ENCODE measurements at places on chromosomes 6 and 20. TPM values are rescaled to one million over a fixed set of nuclear protein-coding genes. Genes with fewer than 3 reads are reported as not detected.

HLA-DQA1 gene
- 6.3 TPM for total RNA-seq

GSTA3 gene
- total RNA-seq = not detected

ASIP gene
- not detected for total RNA-seq

SEL1L2 gene
- not detected for total RNA-seq

SLC35D3 gene
- total RNA-seq = not detected

IMPG1 gene
- total RNA-seq = not detected

EPPIN gene
- not detected for total RNA-seq

MCCD1 gene
- total RNA-seq = not detected

DNA sequence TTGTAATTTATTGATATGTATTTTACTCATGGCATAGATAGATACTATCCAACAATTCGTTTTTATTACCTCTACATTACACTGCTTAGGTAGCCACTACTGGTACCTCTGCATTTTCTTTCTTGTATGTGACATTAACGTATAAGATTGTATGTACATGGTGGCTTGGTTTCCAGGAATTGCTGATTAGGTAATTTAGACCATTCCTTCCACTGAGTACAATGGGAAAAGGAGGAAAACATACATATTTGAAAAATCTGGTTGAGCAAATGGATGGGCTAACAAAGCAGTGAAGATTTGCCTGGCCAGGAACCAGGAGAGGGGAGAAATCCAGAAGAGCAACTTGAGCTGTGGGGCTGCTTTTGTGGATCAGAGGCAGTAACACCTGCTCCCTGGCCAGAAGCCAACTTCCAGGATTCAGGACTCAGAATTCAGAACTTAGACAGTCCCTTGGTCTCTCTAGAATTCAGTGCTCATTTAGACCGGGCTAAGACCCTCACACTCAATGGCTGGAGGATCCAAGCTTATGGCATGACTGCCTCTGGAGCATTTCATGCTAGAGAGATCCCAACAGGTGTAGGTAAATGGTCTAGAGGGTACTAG, 17.9 kb upstream of the MICB start:
- H3K27ac ChIP-seq = no peak overlapping the region
- H3K36me3 ChIP-seq = peaks cover 3% of the 10 kb centered on the region
- DNase-seq = no peak
- H3K4me3 ChIP-seq = no peak overlapping the region
- H3K4me1 ChIP-seq = no peaks in the 10 kb centered on the region

DNA sequence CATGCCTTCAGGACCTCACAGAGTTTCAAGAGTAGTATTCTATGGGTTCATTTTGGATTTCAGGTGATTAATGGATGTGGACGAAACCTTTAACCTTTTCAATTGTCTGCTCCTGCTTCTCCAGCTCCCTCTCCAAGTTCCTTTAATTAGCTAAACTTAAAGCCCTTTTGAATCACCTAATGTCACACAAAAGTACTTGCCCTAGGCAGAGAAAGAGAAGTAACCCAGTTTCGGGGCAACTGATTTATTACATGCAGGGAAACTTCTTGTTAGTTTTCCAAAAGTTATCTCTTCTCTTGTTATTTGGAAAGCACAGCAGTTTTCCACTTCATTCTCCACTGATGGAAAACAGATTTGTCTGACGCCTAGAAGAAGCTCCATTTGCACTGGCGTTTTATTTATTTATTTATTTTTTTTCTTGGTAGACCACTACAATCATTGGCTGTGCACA, 407.7 kb upstream of the JARID2 start:
- H3K36me3 ChIP-seq = no peaks in the 10 kb centered on the region
- H3K27me3 ChIP-seq = no peaks in the 10 kb centered on the region
- H3K27ac ChIP-seq = no peak overlapping the region
- H3K4me3 ChIP-seq = no peak overlapping the region

DNA sequence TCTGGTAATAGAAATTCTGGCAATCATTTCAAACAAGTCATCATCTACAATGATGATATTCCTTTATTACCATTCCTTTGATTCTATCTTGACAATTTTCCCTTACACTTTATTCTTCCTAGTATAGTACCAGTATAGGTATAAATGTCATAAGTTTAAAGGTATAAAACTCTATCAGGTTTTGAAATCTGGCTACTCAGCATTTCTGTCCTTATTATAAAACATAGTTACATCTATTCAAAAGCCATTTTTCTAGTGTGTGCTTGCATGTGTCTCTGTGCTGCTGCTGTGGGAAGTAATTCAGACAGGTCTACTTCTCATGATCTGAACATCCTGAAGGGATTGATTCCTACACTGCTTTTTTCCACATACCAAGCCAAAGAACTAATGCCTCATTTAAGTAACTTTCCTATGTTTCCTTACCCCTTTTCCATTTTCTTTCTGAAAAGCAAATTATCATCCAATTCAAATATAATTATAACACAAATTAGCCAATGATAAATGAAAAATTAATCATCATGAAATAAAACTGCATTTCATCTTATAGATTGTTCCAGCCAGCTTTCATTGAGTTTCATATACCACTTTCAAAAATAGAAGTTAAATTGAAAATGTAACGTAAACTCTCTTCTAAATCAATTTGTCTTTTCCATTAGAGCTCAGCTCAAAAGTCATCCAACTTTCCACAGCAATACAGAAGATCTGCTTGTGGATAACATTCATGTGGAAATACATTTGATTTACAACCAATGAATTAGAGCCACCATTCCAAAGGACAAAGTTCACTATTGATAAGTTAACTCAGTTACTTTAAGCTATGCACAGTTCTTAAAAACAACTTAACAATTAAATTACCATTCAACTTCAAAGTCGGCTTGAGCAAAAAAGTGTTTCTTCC, 35.9 kb downstream of the COL12A1 start:
- H3K27ac ChIP-seq = no peak overlapping the region
- H3K36me3 ChIP-seq = no peaks in the 10 kb centered on the region
- DNase-seq = no peak
- H3K27me3 ChIP-seq = peaks cover 11% of the 10 kb centered on the region
- H3K4me1 ChIP-seq = no peaks in the 10 kb centered on the region

DNA sequence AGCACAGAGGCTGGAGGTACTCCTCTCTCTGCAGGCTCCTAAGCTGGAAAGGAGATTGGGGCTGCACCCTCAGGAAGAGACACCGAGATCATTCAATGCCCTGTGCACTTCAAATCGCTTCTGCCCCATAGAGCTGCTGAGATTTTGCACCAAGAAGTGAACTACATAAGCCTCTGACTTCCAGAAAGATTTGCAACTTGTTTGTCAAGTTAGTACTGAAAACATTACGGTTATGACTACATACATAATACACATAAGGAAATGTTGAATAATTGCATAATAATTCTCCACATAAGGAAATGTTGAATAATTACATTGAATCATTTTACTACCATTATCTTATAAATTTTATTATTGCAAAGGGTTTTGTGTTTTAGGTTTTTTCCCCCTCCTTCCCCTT, 120.3 kb upstream of the SASH1 start:
- no peaks in the 10 kb centered on the region for H3K36me3 ChIP-seq
- H3K4me3 ChIP-seq = no peak overlapping the region
- no peak overlapping the region for H3K27ac ChIP-seq
- DNase-seq = no peak
- H3K27me3 ChIP-seq = peaks cover 27% of the 10 kb centered on the region

DNA sequence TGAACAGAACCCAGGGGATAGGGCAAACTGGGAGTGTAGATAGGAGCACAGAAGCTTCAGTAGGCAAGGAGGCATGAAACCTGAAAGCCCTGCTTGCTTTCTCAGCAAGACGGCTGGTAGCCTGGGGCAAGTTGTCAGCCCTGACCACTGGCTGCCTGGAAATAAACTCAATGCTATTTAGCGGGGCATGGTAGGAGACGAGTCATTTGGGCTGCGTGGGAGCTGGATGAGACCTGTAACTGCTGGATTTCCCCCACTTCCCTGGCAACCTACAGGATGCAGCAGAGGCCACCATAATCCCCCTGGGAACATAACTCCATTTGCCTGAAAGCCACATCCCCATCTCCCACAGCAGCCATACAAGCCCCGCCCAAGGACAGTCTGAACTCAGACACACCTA, 332.6 kb upstream of the TBX18 start:
- DNase-seq = no peak
- H3K4me3 ChIP-seq = no peak overlapping the region
- H3K27ac ChIP-seq = no peak overlapping the region
- no peaks in the 10 kb centered on the region for H3K36me3 ChIP-seq
- no peaks in the 10 kb centered on the region for H3K27me3 ChIP-seq

DNA sequence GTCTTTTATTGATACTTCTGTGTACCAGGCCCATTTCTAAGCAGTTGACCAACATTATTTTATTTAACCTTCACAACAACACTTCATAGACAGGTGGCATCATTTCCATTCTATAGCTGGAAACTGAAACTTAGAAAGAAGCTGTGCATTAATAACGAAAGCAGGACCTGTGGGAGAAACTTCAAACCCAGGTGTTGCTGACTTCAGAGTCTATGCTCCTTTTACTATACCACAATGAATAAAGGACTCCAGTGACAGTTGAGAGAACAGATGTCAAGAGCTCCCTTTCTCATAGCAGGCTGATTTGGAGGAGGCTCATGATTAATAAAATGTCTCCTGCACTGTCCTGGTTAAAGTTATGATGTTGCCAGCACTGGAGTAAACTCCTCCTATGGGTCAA, 56.6 kb upstream of the POU3F2 start:
- H3K27ac ChIP-seq = no peak overlapping the region
- peaks cover 29% of the 10 kb centered on the region for H3K27me3 ChIP-seq
- DNase-seq = no peak
- H3K4me1 ChIP-seq = peaks cover 3% of the 10 kb centered on the region

DNA sequence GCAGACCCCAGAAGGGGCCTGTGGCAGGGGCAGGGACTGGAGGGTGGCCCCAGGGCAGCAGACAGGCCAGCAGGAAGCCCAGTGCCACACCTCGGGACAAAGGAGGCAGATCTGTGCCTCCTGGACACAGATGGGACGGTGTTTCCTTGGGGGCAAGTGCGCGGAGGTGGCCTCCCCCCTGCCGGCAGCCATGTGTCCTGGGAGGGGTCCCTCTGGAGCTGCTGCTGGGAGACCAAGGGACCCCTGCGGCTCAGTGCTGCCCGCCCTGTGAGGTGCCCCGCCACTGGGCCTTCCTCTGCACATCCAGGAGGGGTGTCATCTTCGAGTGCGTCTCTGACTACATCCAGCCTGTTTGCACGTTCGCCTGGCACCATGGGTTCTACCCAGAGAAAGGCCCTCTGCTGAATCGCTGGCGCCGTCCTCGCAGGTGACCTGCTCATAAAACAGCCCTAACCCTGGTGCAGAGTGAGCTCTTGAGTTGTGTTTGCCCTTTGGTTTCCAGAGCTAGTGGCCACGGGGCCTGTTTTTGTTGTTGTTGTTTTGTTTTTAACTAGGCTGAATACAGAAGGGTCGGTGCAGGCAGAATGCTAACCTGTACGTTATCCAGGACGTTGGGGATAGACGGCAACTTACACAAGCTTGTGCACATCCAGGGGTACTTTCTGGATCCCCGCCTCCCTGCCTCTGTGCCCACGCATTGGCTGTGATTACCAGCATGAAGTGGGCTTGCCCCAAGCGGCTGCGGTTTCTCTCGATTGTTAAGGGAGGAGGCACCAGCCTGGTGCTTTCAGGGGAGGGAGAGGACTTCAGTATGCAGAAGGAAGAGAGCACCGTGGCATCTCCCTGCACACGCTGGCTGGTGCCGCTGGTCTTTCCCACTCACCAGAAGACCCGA, 1.3 kb upstream of the KCNQ2 start:
- H3K27ac ChIP-seq = no peak overlapping the region
- H3K4me3 ChIP-seq = no peak overlapping the region
- peaks cover 30% of the 10 kb centered on the region for H3K27me3 ChIP-seq

- H3K27me3 ChIP-seq = no peaks in the 10 kb centered on the region
- H3K4me3 ChIP-seq = no peak overlapping the region
- H3K36me3 ChIP-seq = peaks cover 14% of the 10 kb centered on the region
- H3K27ac ChIP-seq = no peak overlapping the region
These were observed 69.0 kb downstream of the NCOA7 start for GRCh38 chr6:125859727-125860126.

- no peak overlapping the region for H3K27ac ChIP-seq
- no peak overlapping the region for H3K4me3 ChIP-seq
- H3K36me3 ChIP-seq = no peaks in the 10 kb centered on the region
- no peaks in the 10 kb centered on the region for H3K27me3 ChIP-seq
- no peaks in the 10 kb centered on the region for H3K4me1 ChIP-seq
- no peak for DNase-seq
These were observed 140.7 kb upstream of the BMP2 start for GRCh38 chr20:6626805-6627204.

DNA sequence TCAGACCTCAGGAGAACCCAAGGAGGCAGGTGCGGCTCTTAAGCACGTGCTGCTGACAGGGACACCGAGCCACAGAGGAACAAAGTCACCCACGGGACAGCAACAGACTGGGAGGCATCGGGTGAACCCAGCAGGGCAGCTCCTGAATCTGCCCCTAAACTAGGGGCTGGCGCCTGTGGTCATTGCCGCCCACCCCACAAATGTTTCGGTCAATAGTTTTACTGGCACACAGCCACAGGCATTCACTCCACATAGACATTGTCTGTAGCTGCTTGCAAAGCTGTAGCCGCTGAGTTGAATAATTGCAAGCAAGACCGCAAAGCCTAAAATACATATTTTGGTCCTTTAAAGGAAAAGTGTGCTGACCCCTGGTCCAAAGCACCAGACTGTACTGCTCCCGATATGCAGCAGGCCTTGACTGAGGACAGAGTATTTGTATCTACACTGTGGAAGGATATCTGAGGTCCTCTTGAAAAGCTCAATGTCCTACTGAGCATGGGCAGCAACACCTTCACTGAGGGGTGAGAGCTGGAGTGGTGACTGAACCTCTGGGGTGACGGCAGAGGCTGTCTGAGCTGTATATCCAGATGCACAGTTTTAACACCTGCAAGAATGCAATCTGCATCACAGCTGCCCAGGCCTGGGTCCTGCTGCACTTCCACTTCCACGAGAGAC, 310.3 kb downstream of the THBS2 start:
- no peak overlapping the region for H3K27ac ChIP-seq
- H3K4me3 ChIP-seq = no peak overlapping the region
- no peaks in the 10 kb centered on the region for H3K27me3 ChIP-seq
- DNase-seq = no peak
- H3K36me3 ChIP-seq = no peaks in the 10 kb centered on the region

DNA sequence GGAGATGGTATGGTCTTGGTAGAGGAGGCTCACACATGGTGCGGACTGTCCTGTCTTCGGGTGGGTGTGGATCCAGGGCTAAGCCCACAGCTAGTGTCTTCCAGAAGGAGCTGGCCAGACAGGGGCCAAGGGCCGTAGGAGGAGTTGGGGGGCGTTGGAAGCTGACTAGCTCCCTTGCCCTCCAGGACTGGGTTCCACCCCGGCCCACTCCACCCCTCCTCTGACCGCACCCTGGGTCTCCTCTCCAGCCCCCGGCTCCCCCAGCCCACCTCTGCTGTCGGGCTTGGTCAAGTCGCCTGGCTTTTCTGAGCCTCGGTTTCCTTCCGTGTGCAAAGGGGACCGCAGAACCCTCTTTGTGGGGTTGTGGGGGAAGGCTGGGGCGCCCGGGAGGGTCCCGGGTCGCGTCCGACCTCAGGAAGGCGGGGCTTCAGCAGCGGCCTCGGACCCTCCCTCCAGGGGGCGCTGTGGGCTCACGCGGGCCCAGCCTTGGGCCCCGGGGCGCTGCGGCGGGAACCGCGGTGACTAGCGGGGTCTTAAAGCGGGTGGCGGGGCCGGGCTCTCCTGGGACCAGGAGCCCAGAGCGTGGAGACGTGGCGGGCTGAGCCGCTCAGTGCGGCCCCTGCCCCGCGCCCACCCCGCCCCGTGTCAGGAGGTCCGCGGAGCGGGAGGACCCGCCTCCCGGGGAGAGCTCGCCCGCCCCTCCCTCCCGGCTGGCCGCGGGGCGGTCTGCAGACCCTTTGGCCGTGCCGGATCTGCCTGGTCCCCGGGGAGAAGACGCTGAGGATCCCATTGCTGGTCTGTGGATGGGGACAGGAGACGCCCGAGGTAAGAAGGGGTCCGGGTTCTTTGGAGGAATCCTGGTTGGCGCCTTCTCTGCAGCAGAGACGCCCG, 5.4 kb downstream of the NPBWR2 start:
- peaks cover 24% of the 10 kb centered on the region for H3K27me3 ChIP-seq
- H3K36me3 ChIP-seq = no peaks in the 10 kb centered on the region
- DNase-seq = peak; percentile 57
- H3K4me1 ChIP-seq = peaks cover 2% of the 10 kb centered on the region
- H3K27ac ChIP-seq = no peak overlapping the region

Data from activated T-helper 2 cell treated with anti-CD3 and anti-CD28 coated beads, Interferon-gamma antibody, Interleukin-2, Interleukin-4, amounts not matched to agents 10 μg/mL and 5 μg/mL and 100 μg/mL, durations not matched to agents 14 hours and 24 hours and 36 hours (primary cell).